Ascending aorta (tissue), 2 donors: ENCODE measurements at places on chromosomes 5 and 9. TPM values are rescaled to one million over a fixed set of nuclear protein-coding genes. Genes with fewer than 3 reads are reported as not detected.

DNA sequence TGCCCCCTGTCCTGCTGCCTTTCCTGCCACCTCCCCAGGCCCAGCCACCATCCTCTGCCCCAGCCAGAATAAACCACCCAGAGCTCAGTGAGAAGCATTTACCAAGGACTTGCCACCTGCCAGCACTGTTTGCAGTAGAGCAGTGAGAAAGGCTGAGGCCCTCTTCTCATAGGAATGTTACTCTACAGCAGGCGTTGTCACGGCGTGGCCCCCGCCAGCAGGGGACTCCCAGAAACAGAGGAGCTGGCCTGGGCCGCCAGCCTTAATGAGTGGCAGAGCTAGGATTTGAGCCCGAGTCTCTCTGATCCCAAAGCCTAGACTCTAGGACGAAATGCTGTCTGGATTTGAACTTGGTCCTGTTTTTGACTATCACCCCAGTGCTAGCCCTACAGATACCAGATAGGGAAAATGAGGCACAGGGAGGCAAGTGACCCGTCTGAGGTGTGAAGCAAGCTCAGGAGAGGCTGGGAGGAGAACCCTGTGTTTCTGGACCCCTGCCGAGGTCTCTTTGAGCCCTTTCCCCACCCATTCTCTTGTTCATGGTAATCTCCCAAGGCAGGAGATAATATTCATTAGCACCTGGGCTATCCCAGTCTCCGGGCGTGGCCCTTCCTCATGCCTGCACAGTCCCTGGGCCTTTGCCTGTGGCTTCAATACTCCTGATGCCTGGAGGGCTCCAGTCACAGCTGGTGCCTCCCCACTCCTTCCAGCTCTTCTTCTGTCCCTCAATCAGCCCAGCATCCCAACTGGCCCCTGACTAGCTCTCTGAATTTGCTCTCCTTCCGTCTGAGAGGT is 30.7 kb downstream of the HRH2 start:
- no peaks in the 10 kb centered on the region for H3K36me3 ChIP-seq
- H3K27me3 ChIP-seq, result no peaks in the 10 kb centered on the region
- H3K4me1 ChIP-seq, result peaks cover 19% of the 10 kb centered on the region
- peak overlapping the region; percentile 63 for H3K27ac ChIP-seq

- H3K4me1 ChIP-seq, result peaks cover 13% of the 10 kb centered on the region
- peaks cover 13% of the 10 kb centered on the region for H3K36me3 ChIP-seq
- peak overlapping the region; percentile 94 for H3K4me3 ChIP-seq
- peak overlapping the region; percentile 93 for H3K27ac ChIP-seq
Observed at GRCh38 chr9:99221266-99221620, 499 bp downstream of the ALG2 start.

DNA sequence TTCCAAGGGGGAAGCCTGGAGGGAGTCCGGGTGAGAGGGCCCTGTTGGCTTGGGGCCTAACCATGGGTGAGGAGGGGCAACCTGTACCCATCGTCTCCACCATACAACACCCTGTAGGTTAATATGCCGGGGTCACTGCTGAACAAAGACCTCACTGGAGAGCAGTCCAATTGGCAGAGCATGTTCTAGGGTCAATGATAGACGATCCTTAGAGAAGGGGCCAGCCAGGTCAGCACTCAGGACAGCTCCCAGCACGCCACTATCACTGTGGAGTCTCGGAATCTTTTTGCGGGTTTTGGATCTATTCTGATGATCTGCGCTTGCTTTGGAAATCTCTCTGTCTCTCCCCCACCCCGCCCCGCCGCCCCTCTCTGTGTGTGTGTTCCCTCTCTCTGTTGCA is 218.4 kb upstream of the MVB12B start:
- H3K27me3 ChIP-seq, result no peaks in the 10 kb centered on the region
- no peaks in the 10 kb centered on the region for H3K36me3 ChIP-seq
- no peak for DNase-seq
- H3K27ac ChIP-seq, result no peak overlapping the region
- H3K4me3 ChIP-seq, result no peak overlapping the region

- H3K27me3 ChIP-seq, result no peaks in the 10 kb centered on the region
- no peak overlapping the region for H3K27ac ChIP-seq
- DNase-seq, result no peak
- no peaks in the 10 kb centered on the region for H3K36me3 ChIP-seq
- H3K4me1 ChIP-seq, result no peaks in the 10 kb centered on the region
Observed at GRCh38 chr5:176694631-176695030, 47.3 kb downstream of the TSPAN17 start.

GRCh38 chr5:61641748-61642565 is 309.9 kb downstream of the ZSWIM6 start:
- no peaks in the 10 kb centered on the region for H3K36me3 ChIP-seq
- DNase-seq, result no peak
- H3K4me3 ChIP-seq, result no peak overlapping the region
- H3K27ac ChIP-seq, result no peak overlapping the region
- no peaks in the 10 kb centered on the region for H3K4me1 ChIP-seq

GRCh38 chr9:98045234-98046179 is 11.0 kb upstream of the NANS start:
- no peak overlapping the region for H3K27ac ChIP-seq
- peak overlapping the region; percentile 1 for H3K4me3 ChIP-seq
- no peaks in the 10 kb centered on the region for H3K27me3 ChIP-seq
- no peaks in the 10 kb centered on the region for H3K36me3 ChIP-seq

DNA sequence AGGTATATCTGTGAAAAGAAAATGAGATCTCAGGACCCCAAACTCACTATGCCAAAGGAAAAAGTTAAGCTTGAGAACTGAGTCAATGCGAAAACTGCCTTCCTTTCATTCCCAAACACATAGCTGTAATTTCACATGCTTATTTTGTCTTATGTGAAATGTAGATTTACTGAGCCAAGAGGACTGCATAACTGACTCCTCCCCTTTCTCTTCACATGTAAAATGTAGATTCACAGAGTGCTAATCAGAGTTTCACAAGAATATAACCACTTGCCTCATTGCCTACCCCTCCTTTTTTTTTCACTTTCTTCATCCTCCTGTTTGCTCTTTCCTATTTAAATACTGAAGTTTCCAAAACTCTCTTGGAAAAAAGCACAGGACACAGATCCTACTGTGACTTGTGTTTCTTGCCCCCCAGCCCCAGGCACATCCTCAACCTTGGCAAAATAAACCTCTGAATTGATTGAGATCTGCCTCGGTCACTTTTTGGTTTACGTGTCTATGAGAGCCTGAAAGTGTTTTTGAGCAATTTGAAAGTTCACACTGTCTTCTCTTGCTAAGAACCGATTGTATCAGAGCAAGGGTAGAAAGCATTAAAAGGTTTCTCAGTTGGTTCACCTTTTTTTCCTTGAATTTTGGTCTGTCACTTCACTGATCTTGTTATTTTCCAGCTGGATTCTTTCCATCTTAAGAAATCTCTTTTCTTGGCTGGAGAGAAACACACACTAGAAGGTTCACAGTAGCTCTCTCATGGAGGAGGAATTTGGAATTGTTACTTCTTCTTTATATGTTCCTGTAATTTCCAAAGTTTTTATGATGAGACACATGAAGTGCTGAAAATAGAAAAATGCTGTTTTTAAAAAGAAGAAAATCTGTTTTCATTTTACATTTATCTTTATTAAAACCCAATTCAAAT is 44.8 kb upstream of the SNAPC3 start:
- DNase-seq, result no peak
- H3K27ac ChIP-seq, result peak overlapping the region; percentile 42
- no peaks in the 10 kb centered on the region for H3K27me3 ChIP-seq
- no peaks in the 10 kb centered on the region for H3K36me3 ChIP-seq

- H3K27me3 ChIP-seq, result no peaks in the 10 kb centered on the region
- no peak overlapping the region for H3K27ac ChIP-seq
- no peaks in the 10 kb centered on the region for H3K36me3 ChIP-seq
- DNase-seq, result no peak
- H3K4me1 ChIP-seq, result no peaks in the 10 kb centered on the region
- no peak overlapping the region for H3K4me3 ChIP-seq
Observed at GRCh38 chr9:137493364-137494103, 34.4 kb upstream of the NSMF start.

DNA sequence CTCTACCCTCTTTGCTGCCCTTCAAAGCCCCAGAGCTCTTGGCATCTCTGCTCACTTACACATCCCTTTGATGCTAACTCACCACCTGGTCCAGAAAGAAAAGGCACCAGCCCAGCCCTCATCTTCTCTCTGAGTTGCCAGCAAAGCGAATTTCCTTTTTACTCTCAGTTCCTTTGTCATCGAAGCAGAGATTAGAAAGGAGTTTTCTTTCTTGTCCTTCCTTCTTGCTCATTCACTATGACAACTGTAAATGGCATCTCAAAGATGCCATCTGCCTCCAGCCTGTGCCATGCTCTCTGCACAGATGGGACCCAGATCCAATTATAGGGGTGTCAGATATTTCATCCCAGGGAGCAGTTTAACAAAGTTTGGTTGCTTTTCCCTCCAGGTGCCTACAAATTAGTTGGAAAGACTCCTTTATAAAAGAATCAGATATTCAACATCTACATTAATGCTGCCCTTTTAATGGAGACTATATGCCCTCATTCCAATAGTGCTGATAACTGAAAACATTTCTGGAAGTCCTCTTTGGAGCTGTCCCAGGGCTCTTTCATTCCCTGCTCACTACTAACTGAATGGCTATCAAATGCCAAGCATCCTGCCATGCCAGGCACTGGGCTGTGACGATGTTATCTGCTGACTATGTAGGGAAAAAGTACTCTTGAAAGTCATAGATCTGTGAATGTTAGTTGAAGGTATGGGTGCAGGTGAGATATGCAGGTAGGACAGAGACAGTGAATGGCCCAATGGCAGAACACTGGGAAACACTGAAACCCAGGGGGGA is 58.9 kb downstream of the SUSD1 start:
- no peaks in the 10 kb centered on the region for H3K36me3 ChIP-seq
- DNase-seq, result no peak
- no peaks in the 10 kb centered on the region for H3K27me3 ChIP-seq
- no peak overlapping the region for H3K4me3 ChIP-seq
- H3K4me1 ChIP-seq, result no peaks in the 10 kb centered on the region
- H3K27ac ChIP-seq, result no peak overlapping the region

GRCh38 chr5:161602736-161603135 is 56.2 kb upstream of the GABRB2 start:
- H3K4me1 ChIP-seq, result no peaks in the 10 kb centered on the region
- no peaks in the 10 kb centered on the region for H3K27me3 ChIP-seq
- no peak for DNase-seq
- H3K27ac ChIP-seq, result no peak overlapping the region
- no peak overlapping the region for H3K4me3 ChIP-seq

DNA sequence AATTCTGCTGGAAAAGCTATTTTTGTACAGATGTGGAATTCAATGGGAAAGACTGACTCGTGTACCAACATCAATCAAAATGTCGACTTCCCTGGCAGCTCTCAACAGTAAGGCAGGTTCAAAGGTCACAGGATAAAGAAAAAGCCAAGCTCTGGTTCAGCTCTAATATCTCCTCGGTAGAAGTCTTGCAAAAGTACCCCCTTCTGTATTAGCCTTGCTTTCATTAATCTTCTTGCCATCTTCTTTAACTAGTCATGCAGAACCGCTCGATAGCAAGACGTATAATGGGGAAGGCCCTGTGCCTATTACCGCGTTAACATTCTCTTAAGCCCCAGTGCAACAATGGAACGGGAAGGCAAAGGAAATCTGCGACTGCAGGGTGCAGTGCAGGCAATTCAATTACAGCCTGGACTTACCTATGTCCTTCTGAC is 201.2 kb downstream of the GAPVD1 start:
- no peak for DNase-seq
- H3K27ac ChIP-seq, result no peak overlapping the region
- H3K36me3 ChIP-seq, result peaks cover 11% of the 10 kb centered on the region
- H3K4me3 ChIP-seq, result no peak overlapping the region
- no peaks in the 10 kb centered on the region for H3K4me1 ChIP-seq

DNA sequence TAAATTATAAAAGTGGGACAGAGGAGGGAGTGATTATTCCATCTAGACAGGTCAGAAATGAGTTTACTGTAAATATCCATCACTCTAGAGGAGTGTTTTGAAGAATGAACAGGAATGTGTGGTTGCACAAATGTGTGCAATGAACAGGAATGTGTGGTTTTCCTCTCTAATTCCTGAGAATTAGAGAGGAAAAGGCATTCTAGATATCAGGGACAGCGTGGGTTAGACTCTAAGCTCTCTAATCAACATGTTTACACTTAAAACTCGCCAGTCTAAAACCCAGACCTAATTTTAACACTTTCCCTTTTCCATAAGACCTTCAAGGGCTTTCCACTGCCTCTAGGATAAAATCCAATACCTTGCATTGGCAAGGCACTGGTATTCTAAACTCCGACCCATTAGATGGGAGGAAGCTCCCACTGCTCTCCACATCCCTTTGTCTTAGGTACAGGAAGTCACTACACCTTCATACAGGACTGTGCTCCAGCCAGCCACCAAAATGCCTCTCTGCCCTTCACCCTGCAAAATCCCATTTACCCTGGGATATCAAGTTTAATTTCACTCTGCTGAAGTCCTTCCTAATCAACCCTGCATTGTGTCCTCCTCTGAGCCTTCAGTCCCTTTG is 67.9 kb downstream of the NFIB start:
- no peaks in the 10 kb centered on the region for H3K36me3 ChIP-seq
- no peaks in the 10 kb centered on the region for H3K27me3 ChIP-seq
- H3K4me1 ChIP-seq, result no peaks in the 10 kb centered on the region
- no peak overlapping the region for H3K4me3 ChIP-seq

- H3K27me3 ChIP-seq, result no peaks in the 10 kb centered on the region
- no peaks in the 10 kb centered on the region for H3K4me1 ChIP-seq
- H3K27ac ChIP-seq, result no peak overlapping the region
- H3K36me3 ChIP-seq, result no peaks in the 10 kb centered on the region
- H3K4me3 ChIP-seq, result no peak overlapping the region
- DNase-seq, result no peak
Observed at GRCh38 chr5:91223886-91224285, 159.2 kb downstream of the ARRDC3 start.

- no peak for DNase-seq
- H3K4me3 ChIP-seq, result no peak overlapping the region
- no peaks in the 10 kb centered on the region for H3K36me3 ChIP-seq
- no peaks in the 10 kb centered on the region for H3K27me3 ChIP-seq
- no peaks in the 10 kb centered on the region for H3K4me1 ChIP-seq
- H3K27ac ChIP-seq, result no peak overlapping the region
Observed at GRCh38 chr9:117234103-117234502, 180.8 kb downstream of the ASTN2 start.

DNA sequence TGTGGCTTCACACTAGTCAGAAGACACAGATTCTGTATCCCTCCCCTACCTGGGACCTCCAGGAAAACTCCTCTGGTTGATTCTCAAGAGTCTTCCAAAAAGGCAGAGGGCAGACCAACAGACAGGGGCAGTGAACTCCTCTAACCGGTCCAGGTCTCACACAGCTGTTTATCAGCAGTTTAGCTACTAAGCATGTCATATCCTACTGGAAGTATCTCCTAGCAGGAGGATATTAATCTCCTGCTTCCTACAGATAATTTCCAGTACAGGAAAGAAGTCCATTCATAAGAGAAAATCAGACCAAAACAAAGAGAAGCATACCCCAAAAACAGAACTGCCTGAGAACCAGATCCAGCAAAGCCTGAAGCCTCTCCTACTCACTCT is 64.3 kb downstream of the DTWD2 start:
- H3K36me3 ChIP-seq, result peaks cover 4% of the 10 kb centered on the region
- H3K4me1 ChIP-seq, result no peaks in the 10 kb centered on the region

The PLAC8L1 gene
- not detected for total RNA-seq

The HAPLN1 gene
- total RNA-seq, result 2.0 TPM

The DHX29 gene
- total RNA-seq, result 11.3 TPM

The CDKN2A gene
- 17.1 TPM for total RNA-seq

The HRH2 gene
- total RNA-seq, result 7.5 TPM

The CHSY3 gene
- total RNA-seq, result 51.3 TPM

The TAS2R1 gene
- total RNA-seq, result not detected

The CARD9 gene
- 0.43 TPM for total RNA-seq

The CAMK4 gene
- total RNA-seq, result under 0.01 TPM

The BAG1 gene
- 58.5 TPM for total RNA-seq

The FOXD4L6 gene
- total RNA-seq, result not detected
